HCEC 1CT (cell line): ENCODE measurements at places on chromosomes 13 and 19.

DNA sequence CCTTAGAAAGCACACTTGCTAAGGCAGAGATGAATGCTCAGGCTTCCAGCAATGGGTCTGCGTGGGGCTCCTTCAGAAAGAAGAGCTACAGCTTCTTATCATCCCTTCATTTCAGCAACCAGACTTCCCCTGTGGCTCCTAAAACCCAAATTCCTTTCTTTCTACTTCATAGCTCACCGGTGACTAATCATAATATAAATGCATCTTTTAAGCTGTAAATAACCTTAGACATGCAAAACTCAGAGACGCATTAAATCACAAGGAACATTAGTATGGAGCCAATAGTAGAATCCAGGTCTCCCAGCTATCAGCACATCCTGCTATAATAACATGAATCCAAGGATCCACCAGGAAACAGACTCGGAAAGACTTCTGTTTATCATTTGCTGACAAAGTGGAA, 375.6 kb downstream of the COG6 start:
- DNase-seq = peak; percentile 52

GRCh38 chr19:16456652-16457194, 15.0 kb downstream of the EPS15L1 start:
- no peak for DNase-seq

DNA sequence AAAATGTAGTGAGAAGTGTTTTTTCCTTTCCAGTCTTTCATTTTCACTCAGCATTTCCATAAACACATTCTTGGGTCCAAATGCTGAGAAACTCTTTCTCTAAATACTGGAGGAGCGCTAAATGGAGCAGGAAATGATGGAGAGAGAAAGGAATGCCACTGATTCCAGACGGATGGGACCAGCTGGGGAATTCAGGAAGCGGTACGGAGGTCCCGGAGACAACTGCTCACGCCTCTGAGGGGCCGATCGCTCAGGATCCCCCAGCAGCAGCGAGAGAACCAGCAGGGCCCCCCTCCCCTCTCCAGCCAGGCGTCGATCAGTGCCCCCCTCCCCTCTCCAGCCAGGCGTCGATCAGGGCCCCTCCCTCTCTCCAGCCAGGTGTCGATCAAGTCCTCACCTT, 13.2 kb downstream of the RASA3 start:
- peak; percentile 96 for DNase-seq

- DNase-seq = no peak
Measured at GRCh38 chr13:45108716-45109101, 11.6 kb upstream of the GTF2F2 start.

DNA sequence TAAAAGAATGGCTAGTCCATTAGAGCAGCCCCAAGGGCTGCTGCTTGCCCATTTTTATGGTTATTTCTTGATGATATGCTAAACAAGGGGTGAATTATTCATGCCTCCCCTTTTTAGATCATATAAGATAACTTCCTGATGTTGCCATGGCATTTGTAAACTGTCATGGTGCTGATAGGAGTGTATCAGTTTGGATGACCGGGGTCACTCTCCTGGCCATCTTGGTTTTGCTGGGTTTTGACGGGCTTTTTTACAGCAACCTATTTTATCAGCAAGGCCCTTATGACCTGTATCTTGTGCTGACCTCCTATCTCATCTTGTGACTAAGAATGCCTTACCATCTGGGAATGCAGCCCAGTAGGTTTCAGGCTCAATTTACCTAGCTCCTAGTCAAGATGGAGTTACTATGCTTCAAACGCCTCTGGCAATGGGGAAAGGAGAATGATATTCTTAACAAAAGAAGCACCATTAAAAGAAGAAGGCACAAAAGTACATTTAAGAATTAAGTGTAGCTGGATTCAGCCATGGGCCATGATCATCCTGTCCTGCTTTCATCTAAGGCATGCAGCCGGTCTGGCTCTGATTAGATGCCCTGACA, 1156.0 kb downstream of the PCDH9 start:
- DNase-seq = no peak

DNA sequence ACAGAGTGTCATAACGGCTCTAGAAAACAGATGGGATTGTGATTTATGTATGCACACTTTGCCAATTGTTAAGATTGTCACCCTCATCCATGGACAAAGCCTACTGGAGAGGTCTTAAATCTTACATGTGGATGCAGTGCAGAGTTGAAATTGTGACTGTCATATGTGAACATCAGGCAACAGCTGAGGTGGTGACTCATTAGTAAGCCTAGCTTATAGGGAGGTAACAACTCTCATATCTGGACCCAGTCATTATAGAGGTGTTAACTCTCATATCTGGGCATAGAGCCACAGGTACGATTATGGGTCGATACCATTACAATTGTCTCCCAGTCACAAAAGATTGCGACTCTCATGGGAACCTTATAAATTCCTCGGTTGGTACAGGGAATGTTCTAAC, 29.8 kb upstream of the ZNF254 start:
- DNase-seq = no peak

DNA sequence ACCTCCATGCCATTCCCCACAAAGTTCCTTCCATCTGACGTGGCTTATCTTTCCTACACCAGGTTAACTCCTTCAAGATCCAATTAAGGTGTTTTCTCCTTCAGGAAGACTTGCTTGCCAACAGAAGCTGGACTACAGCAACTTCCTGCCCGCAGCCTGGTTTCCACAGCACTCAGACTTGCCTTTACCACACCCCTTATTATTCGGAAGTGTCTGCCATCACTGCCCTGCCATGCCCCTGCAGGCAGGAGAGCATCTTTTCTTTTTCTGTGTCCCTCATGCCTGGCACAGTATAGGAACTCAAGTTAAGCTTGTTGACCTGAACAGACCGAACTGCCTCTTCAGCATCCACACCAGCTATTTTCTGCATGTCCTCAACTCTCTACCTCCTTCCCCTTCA, 168.0 kb downstream of the FOXO1 start:
- DNase-seq = no peak

- no peak for DNase-seq
Measured at GRCh38 chr13:76398425-76398824, 487.8 kb downstream of the KCTD12 start.

- no peak for DNase-seq
Measured at GRCh38 chr19:9966448-9966847, 30.1 kb upstream of the OLFM2 start.
